SK-MEL-5 (cell line): ENCODE measurements at places on chromosomes 1 and 21. TPM values are rescaled to one million over a fixed set of nuclear protein-coding genes. Genes with fewer than 3 reads are reported as not detected.

Gene TBX19
- total RNA-seq, result 1.3 and 2.2 TPM in 2 replicates

Gene NBPF6
- total RNA-seq, result not detected in 2 replicates

Gene NIBAN1
- 14.4 and 18.6 TPM in 2 replicates for total RNA-seq

Gene PAQR7
- 4.2 TPM in 2 replicates for total RNA-seq

Gene KRTAP10-7
- not detected in 2 replicates for total RNA-seq

Gene TNFRSF8
- not detected in 2 replicates for total RNA-seq

- DNase-seq, result no peak
Observed at GRCh38 chr1:234531151-234531635, 52.2 kb upstream of the TARBP1 start.

- DNase-seq, result no peak
Observed at GRCh38 chr1:110091791-110092190, 20.5 kb upstream of the UBL4B start.

- no peak for DNase-seq
Observed at GRCh38 chr1:74333244-74333643, 98.1 kb downstream of the TNNI3K start.

GRCh38 chr1:165680303-165680702 lies 18.1 kb downstream of the ALDH9A1 start:
- DNase-seq, result no peak

DNA sequence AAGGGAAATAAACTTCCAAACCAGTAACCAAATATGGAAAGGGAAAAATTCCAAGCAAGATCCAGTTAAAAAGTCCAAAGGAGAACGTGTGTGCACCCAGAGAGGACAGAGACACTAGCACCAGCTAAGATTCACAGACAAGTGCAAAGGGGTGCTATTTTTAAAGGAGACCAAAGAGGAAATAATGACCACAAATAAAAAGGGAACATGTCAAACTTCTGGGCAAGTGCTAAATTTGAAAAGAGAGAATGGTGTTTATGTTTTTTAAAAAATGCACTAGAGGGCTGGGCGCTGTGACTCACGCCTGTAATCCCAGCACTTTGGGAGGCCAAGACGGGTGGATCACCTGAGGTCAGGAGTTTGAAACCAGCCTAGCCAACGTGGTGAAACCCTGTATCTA lies 8.6 kb downstream of the JAM2 start:
- DNase-seq, result no peak

- no peak for DNase-seq
Observed at GRCh38 chr1:231020816-231021215, 19.2 kb downstream of the FAM89A start.

DNA sequence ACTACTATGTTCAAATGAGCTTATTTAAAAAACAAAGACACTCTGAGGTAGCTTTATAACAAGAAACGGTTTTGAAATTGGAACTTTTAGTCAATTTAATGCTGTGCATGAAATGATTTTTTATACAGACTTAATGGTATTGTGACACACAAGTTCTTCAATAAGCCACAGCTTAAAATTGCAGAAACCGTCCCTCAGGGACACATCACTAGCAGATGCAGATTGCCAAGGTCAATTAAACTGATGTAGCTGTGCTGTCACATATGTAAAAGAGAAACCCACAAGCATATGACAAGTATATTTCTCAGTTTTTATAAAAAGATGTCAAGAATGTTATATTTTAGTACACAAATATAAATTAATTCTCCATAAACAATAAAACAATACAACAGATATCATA lies 366.9 kb downstream of the DPYD start:
- no peak for DNase-seq
